ENCODE measurements at places on chromosomes 5 and 9.

DNA sequence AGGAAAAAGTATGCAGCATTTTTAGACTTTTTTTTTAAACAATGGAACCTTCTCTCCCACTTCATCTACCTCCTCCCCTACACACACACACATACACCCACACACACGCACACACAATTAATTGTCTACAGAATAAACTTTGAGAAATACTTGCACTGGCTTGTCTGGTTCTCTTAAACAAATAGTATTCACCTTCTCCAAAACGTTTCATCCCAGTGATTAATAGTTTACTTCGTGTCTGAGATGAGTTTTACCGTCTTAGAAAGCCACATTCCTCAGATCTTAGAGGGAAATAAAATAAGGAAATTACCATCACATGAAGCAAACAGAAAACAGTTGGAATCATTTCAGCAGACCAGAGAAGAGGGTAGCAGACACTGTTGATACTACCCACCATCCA, 570.6 kb upstream of the CLINT1 start:
- no peak for DNase-seq

- no peak for DNase-seq
Observed at GRCh38 chr5:107915176-107915812, 244.6 kb upstream of the EFNA5 start.

DNA sequence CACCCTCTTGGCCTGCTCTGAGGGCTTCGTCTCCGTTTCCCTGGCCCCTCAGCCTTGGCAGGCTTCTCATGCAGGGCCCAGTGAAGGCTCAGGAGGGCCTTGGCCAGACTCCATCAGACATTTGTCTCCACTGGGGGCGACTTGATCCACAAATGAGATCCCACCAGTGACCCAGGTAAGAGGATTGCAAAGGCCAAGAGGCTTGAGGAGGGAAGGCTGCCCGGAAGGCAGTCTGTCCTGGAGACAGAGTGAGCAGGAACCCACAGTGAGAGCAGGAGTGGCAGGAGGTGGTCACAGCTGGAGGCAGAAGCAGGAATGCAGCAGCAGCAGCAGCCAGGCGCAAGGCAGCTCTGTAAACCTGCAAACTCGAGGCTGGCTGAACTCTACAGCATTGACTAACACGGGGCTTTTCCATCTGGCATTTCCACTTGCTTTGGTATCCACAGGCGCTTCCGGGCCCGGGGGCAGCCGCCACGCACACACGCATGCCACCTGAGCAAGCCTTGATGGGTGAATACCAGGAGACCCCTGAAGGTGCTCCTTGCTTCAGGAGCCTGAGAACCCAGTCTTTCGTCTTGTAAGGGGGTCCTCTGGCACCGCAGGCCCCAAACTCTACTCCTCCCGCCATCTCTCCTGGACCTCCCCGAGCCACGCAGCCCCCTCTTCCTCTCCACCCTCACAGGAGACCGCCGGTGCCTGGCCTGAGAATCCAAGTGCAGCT, 14.7 kb downstream of the MGAT1 start:
- no peak for DNase-seq

DNA sequence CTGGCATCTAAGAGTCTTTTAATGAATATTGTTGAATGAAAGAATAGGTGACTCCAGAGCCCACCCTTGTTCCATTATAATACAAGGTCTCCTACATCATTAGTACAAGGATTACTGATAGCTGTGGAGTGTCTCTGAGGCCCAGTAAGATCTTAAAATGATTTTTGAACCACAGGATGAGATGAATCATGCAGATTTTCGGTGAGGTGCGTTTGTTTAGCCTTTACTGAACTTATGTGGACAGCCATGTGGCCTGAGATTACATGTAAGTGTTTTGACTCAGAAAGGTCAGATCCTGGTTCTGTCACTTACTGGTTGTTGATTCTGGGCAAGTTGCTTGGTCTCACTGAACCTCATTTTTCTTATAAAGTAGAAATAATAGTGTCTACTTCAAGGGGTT, 21.6 kb downstream of the NFX1 start:
- no peak for DNase-seq

GRCh38 chr5:59079622-59080620, 497.0 kb downstream of the RAB3C start:
- no peak for DNase-seq

GRCh38 chr9:33374634-33375237, 27.6 kb downstream of the AQP7 start:
- DNase-seq = peak; percentile 81

- no peak for DNase-seq
Observed at GRCh38 chr9:2448193-2448738, 173.3 kb upstream of the VLDLR start.

DNA sequence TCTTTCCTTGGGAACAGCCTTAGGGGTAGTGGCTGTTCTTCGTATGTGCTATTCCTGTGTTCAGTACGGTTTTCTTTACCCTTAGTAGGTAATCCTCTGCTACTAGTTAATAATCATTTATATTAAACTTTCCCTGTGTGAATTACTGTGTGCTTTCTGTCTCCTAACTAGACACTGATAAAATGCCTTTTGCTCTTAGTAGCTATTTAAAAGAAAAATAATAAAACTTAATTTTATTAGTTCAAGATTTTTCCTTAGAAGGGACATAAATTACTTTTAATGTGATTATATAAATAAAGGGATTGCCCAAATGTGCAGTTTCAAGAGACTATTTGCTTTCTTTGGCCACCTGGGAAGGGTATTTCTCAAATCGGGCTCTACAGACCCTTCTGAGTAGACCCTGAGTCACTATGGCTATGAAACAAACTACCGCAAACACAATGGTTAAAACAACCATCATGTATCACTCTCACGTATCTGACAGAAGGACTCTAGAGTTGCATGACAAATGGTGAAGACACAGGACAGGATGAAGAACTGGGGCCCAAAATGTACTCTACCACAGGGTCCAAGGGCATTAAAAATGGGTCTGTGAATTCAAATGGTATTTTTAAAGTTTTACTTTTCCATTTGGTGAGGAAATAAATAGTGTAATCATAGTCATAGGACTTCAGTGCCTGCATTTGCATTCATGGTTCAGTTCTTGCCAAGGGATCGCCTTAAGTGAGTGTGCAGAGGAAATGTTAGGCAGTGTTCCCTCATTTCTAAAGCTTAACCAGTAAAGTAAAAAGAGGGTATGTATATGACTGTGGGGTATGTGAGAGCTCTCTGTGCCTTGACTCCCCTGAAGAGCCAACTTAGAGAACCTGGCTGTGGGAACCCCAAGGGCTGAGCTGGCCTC, 97.0 kb downstream of the TSSK1B start:
- DNase-seq = no peak

- no peak for DNase-seq
Observed at GRCh38 chr5:24477958-24478357, 166.8 kb downstream of the CDH10 start.

DNA sequence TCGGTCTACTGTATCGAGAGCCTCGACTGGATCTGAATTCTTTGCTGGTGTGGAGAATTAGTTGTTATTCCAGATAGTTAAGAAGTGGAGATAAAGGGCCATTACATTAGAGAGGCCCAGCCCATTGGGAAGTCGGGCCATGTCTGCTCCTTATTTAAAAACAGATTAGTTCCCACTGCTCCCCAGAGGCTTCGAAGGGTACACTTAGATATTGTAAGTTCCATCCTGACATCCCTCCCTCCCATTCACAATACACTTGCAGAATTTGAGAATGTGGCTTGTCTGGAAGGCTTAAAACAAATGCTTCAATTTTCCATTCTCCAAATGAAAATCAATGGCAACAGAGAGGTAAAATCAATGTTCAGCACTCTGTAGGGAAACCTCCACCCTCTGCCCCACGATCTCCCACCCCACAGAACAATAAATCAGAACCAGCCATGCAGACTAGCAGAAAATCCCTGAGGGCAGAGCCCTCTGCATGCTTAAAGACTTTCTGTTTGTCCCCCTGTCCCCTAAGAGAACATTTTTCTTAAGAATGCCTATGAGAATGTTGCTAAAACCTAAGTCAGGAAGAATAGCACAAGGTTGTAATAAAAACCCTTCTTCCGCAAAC, 364.1 kb downstream of the SPOCK1 start:
- no peak for DNase-seq

- no peak for DNase-seq
Observed at GRCh38 chr5:149201121-149201637, 59.9 kb downstream of the ABLIM3 start.

GRCh38 chr5:173933901-173934300, 45.8 kb downstream of the CPEB4 start:
- no peak for DNase-seq

- DNase-seq = no peak
Observed at GRCh38 chr5:163424836-163425235, 12.6 kb upstream of the CCNG1 start.

DNA sequence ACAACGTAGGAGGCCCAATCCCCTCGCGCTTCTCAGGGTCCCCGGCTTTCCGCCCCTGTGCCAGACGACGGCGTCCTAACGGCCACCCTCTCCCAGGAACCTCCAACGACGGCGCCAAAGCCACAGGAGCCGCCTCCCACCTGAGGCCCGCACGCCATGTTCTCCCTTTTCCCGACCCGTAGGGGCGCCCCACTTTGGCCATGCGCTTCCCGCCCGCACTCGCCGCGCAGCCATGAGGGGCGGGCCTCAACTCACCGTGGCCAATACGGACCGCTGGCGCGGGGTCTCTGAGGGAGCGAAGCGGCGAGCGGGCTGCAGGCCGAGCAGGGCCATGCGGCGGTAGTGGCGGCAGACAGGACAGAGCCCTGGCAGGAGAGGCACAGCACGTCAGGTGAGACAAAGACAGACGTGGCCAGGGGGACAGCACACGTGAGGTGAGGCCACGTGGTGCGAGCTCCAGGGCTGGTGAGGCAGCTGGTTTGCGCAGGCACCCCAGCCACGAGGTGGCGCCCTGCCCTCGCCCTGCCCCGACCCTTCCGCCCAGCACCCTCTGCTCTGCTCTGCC, 1005.5 kb upstream of the PTPRD start:
- DNase-seq = no peak

DNA sequence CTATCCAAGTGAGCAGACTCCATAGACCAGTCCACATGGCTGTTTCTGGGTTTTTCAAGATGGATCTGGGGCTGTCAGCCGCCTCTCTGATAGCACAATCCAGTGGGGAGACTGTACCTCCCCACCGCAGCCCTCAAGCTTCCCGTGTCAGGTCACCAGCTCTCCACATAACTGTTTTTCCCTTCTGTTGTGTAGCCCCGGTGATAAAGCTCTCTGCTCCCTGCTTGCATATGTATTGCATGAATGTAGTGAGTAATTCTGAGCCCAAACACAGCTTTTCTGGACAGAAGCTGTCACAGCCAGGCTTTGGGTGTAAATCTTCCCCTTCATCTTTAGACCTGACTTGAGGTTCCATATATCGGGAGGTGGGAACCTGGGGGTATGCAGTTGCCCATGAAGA, 23.1 kb upstream of the CFAP157 start:
- no peak for DNase-seq

GRCh38 chr9:78235256-78235761, 566 bp upstream of the CEP78 start:
- no peak for DNase-seq

DNA sequence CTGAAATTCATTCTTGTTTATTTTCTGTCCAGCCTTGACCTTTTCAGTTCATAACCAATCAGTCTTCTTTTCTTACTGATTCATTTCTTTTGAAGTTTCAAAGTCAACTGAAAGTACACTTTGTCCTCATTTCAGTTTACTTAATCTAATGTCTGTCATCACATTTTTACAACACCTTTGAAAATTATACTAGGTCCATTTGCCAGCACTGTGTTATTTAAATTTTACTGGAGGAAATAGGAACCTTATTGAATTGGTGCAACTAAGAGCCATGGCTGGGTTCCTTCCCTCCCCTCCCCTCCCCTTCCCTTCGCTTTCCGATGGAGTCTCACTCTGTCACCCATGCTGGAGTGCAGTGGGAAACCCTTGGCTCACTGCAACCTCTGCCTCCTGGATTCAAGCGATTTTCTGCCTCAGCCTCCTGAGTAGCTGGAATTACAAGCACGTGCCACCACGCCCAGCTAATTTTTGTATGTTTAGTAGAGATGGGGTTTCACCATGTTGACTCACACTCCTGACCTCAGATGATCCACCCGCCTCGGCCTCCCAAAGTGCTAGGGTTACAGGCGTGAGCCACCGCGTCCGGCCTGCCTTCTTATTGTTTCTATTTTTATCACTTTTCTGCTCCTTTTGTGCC, 6.3 kb downstream of the RMI1 start:
- DNase-seq = no peak

GRCh38 chr5:147417135-147417813, 92.6 kb downstream of the DPYSL3 start:
- peak; percentile 74 for DNase-seq

- DNase-seq = no peak
Observed at GRCh38 chr5:40217553-40217952, 462.2 kb upstream of the PTGER4 start.

DNA sequence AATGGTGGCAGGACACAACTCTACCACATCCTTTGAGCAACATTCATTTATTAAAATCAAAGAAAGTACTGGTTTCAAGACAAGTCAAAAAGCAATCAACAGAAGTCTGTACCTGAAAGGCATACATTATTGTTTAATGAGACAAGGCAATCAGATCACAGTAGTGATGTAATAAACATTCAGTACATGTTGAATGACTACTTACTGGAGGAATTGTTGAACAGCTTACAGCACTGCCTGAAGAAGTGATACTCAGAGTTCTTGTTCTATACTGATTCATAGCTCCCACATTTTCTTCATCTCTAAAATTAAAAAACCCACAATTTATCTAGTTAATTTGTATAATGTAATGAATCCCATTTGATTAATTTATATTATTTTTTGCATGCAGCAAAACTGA, 18.2 kb downstream of the RIOK2 start:
- no peak for DNase-seq

DNA sequence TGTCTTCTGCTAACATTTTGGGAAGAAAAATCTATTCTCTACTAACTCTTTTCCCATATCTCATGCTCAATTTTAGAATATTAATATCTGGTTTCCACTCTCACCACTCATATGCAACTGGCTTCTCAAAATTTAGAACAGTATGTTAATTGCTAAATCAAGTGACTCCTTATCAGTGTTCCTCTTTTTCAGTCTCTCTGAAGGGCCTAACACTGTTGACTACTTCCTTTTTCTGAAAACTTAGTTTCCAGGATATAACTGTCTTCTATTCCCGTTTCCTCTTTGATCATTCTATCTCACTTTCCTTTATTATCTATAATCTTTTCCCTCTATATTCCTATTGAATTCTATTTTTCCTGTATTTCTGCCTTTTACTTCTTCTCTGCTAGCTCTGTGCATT, 1717.2 kb upstream of the C9orf72 start:
- no peak for DNase-seq

DNA sequence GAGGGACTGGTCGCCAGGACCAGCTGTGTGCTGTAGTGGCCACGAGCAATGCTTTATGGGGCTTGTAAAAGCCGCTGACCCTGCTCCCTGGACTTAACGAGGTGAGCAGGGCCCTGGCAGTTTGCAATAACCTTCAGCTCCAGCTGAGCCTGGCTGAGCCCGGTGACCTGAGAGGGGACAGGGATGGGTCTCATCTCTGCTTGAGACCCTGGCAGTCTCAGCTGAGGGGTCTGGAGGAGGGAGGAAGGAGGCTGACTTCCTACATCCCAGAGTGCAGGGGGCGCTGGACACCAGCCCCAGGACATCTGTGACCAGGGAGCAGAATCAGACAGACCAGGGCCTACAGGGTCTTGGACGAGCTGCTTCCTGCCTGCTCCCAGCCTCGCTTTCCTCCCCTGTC, 277.5 kb upstream of the MVB12B start:
- peak; percentile 4 for DNase-seq

GRCh38 chr5:37208883-37209797, 40.0 kb downstream of the CPLANE1 start:
- peak; percentile 40 for DNase-seq

GRCh38 chr5:14172149-14172795, 29.1 kb downstream of the TRIO start:
- no peak for DNase-seq

Measured in left cardiac atrium (tissue), 4 donors.